ENCODE measurements at places on chromosomes 6 and 20.
A peak's percentile ranks its signal among the peaks of the same experiment; 100 is the strongest.

- DNase-seq = no peak
These were observed 7.9 kb upstream of the WFDC10A start for GRCh38 chr20:45621593-45621992.

DNA sequence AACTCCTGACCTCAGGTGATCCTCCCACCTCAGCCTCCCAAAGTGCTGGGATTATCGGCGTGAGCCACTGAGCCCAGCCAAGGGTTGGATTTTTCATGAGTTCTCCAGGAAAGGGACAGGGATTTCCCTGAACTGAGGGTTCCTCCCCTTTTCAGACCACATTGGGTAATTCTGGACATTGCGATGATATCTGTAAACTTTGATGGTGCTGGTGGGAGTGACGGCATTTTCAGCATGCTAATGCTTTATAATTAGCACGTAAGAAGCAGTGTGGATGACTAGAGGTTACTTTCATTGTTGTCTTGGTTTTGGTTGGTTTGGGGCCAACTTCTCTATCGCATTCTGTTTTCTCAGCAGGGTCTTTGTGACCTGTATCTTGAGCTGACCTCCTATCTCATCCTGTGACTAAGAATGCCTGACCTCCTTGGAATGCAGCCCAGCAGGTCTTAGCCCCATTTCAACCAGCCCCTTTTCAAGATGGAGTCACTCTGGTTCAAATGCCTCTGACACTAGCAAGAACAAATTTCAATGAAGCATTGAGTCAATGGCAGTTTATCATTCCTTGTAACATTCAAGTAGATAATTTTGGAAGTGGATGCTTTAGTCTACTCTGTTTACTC, 156.5 kb downstream of the TTLL2 start:
- DNase-seq = no peak

GRCh38 chr6:43989581-43990146, 137.6 kb downstream of the MRPL14 start:
- no peak for DNase-seq

GRCh38 chr20:38000293-38000692, 33.0 kb downstream of the TTI1 start:
- DNase-seq = no peak

DNA sequence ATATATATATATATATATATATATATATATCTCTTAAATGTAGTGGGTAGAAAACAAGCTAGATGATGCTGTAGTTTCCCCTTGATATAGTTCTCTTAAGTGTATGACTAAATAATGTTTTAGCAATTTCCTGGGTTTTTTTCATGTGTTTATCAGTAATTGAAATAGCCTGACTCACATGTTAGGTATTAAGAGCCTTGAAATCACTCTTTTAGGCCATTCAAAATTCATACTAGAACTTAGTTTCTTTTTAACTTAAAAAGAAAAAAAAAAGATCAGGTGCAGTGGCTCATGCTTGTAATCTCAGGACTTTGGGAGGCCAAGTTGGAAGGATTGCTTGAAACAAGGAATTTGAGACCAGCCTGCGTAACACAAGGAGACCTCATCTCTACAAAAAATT, 44.1 kb downstream of the NKX2-4 start:
- DNase-seq = no peak

DNA sequence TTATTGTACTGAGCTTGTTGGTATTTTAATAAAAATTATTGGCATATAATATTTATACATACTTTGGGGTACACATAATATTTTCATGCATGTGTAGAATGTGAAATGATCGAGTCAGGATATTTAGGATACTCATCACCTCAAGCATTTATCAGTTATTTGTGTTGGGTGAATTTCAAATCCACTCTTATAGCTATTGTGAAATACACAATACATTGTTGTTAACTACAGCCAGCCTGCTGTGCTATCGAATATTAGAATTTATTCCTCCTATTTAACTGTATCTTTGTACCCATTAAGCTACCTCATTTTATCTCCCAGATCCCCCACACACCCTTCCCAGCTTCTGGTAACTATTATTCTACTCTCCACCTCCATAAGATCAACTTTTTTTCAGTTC, 14.6 kb upstream of the MICB start:
- DNase-seq = no peak

DNA sequence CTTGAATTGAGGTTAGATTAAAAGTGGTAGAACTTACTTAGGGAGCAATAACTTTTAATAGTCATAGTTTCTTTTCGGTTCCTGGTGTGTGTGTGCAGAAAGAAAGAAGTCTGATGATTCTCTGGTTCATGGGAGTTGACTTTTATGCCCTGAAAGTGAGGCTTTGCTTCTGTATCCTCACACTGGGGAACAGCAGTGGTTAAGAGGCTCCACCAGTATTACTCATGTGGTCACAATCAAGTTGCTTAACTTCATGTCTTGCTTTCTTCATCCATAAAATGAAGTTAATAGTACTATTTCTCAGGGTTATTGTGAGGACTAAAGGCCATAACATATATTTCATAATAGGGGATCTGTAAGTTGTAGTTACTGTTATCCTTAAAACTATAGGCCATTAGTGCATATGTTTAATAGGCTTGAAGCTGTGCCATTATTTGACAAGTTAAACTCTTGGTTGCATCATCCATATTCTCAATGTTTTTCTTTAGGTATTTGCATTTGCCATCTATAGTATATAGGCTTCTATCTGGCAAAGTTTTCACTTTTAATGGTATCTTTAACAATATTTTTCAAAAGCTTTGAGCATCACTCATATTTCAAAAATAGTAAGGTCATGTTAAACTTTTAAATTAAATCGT, 262.4 kb downstream of the PLCB1 start:
- DNase-seq = no peak

- peak; percentile 7 for DNase-seq
These were observed 531.2 kb downstream of the TFAP2B start for GRCh38 chr6:51349857-51350256.

Data from mucosa of descending colon (tissue), 3 donors.